GM13976 (cell line): ENCODE measurements at places on chromosomes 11 and 22.
A peak's percentile ranks its signal among the peaks of the same experiment; 100 is the strongest.

DNA sequence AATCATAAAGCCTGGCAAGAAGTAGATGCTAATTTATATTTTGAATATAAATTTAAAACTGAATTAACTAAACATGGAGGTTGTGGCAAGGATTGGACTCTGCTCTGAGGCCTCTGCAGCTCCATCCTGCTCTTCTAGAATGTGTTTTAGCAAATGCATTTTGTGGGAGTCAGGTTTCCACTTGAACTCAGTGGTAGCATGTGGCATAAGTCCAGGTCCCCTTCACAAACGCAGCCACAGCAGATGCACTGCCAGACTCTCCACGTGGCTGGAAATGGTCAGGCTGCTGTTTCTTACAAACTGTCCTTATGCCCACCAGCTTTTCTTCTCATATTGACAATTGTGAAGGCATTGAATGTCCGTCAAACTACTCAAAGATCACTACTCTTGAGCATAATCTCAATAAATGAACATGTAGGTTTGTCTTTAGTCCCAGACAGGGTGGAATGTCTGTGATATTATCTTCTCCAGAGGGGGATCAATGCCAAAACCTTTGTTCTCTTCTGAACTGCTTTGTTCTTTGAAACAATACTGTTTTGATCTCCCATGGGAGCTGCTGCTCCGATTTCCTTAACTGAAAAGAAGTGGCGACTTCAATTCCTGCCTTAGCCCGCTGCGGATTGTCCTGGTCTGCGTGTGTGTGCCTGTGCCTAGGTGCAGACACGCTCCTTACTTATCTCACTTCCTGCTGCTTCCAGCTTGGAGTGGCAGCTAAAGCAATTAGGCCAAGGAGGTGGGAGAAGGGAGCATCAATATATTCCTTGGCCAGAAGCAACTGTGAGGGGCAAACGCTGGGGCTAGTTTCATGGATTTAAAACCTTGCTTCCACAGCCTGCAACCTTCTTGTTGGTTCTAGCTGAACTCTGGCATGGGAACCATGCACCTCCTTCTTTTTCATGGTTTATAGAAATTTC is 24.2 kb downstream of the EIF4G2 start:
- DNase-seq, result no peak

GRCh38 chr22:32620992-32621391 is 146.4 kb downstream of the FBXO7 start:
- DNase-seq, result no peak

- DNase-seq, result no peak
Measured at GRCh38 chr11:2521733-2522630, 77.2 kb downstream of the KCNQ1 start.

- DNase-seq, result no peak
Measured at GRCh38 chr11:64778223-64778472, 194 bp downstream of the SF1 start.

DNA sequence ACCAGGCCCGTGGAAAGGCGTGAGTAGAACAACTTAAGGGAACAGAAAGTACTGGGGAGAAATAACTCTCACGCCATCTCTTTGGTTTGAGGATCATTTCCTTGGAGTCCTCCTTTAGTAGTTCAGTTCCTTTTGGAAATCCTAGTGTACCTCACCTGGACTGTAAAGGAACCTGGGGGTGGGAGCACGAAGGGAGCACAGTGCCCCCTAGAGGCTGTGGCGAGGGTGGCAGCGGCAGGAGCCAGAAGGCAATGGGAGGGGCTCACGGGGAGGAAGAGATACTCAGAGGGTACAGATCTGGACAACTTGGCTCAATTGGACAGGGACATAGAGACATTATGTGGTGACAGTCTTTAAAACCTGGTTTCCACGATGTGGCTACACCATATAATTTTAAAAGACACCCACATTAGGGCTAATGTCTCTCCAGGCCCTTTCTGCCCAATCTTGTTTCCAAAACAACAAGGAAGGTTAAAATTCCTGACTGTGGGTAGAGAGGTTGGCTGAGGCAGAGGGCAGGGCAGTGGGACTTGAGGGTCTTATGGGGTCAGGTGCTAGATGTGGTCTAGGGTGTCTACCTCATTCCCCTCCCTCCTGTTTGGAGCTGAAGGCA is 87.0 kb downstream of the CSNK2A3 start:
- peak; percentile 85 for DNase-seq

- no peak for DNase-seq
Measured at GRCh38 chr11:73866095-73866579, 10.5 kb downstream of the COA4 start.

GRCh38 chr22:37088108-37088605 is 21.4 kb downstream of the TMPRSS6 start:
- no peak for DNase-seq

GRCh38 chr22:49553518-49554295 is 274.0 kb downstream of the BRD1 start:
- DNase-seq, result no peak

- no peak for DNase-seq
Measured at GRCh38 chr22:26239581-26239980, 70.3 kb downstream of the SEZ6L start.

DNA sequence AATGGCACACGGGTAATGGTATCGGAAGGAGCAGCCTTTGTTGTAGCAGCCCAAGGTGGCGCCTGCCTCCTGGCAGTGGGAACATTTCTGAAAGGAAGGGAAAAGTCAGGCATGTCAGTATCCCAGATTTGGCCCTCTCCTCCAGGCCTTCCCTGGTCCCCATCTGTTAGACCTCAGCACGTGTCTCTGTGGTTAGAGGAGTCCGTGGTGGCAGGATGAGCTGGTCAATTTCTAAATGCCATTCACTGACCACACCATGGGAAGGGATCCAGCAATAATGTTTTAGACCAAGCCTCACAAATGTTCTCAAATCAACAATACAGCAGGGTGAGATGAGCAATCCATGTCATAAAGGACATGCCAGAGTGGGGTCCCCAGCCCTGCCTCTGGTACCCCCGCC is 49.0 kb upstream of the CYP2D6 start:
- DNase-seq, result no peak

DNA sequence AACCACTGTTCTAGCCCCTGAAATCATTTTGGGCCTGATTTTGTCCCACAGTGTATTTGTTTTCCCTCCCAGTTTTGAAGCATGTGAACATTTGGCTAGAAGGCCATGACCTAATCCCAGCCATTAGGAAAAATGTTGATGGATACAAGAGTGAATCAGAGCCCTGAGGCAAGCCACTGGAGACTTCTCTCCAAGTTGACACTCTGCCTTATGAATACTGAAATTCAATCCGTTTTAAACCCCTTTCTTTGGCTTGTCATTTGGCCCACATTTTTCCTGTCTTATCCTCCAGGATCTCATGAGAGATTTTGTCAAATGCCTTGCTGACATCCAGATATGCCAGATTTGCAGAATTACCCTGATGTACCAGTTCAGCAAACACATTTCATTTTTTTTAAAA is 158.8 kb downstream of the FAT3 start:
- DNase-seq, result no peak
